ENCODE measurements at places on chromosomes 13 and 19.

- DNase-seq: no peak
These were observed 28.5 kb downstream of the SLITRK1 start for GRCh38 chr13:83853771-83854170.

DNA sequence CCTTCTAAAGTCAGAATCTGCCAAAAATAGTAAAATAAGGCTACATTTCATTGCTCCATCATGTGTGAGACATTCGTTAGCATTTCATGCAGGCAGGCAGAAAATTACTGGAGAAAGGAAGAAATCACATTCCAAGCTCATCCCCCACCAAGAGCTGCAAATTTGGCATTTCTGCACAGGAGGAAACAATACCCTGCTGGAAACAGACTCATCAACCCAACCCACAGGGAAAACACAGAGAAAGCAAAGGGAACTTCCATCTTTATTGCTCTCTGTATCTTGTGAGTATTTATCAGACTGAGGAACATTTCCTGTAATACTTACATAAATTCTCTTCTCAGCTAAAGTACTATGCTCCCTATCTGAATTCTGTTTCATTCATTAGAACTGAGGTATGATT, 95.7 kb downstream of the KCTD12 start:
- DNase-seq: no peak

DNA sequence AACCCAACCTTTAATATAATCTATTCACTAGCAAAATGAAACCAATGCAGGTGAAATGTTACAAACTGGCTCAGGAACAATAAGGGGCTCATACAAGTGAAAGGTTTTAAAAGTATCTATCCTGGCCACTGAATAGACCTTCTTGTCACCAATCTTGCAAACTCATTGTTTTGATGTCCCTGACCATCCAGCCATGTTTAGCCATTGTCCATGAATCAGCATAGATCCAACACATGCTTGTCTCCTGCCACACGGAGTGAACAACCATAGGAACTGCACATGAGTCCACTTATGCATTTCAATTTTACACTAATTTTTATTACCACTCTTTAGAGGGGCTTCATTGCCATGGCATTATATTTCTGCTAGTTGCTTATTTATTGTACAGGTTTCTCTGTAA, 331.4 kb downstream of the GPC5 start:
- DNase-seq: no peak

DNA sequence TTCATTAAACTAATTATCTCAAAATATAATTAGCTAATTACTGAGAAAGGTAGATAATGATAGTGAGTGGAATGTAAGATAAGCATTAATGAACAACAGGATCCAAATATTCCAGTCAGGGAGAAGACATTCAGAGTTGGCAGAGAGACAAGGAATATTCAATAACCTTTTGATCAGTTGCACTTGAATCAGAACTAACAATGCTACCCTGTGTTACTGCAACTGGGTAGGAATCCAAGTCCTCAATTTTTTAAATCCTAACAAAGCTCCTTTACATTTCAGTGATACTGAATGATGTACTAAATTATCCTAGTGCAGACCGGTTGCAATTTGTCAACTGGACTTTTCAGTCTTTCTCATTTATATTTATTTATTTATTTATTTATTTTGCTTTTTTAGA, 107.1 kb upstream of the MIR17HG start:
- no peak for DNase-seq

DNA sequence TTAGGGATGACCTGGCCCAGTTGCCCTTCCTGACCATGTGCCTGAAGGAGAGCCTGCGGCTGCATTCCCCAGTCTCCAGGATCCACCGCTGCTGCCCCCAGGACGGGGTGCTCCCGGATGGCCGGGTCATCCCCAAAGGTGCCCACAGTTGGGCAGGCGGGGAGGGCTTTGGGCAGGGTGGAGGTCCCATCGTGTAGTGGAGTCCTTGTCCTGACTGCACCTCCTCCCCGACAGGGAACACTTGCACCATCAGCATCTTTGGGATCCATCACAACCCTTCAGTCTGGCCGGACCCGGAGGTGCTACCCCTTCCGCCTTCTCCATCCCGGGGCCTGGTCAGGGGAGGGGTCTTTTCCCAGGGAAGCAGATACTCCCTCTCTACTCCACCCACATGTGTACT, 31.7 kb upstream of the CYP4F8 start:
- DNase-seq: no peak

Data from central memory CD4-positive, alpha-beta T cell (primary cell).